Activated CD4-positive, alpha-beta T cell treated with anti-CD3 and anti-CD28 coated beads, Interleukin-2, amount 50 U/mL, for 16 hours (primary cell): ENCODE measurements at places on chromosomes 3 and 15.

GRCh38 chr3:105798381-105798934 is 70.4 kb downstream of the CBLB start:
- peak; percentile 27 for DNase-seq

- DNase-seq, result no peak
Observed at GRCh38 chr3:86995537-86995936, 4.6 kb upstream of the VGLL3 start.

- DNase-seq, result no peak
Observed at GRCh38 chr15:78605201-78605600, 15.6 kb downstream of the CHRNA3 start.

- no peak for DNase-seq
Observed at GRCh38 chr3:158743664-158744566, 11.7 kb upstream of the RARRES1 start.

GRCh38 chr3:114829783-114830182 is 317.3 kb downstream of the ZBTB20 start:
- DNase-seq, result no peak

DNA sequence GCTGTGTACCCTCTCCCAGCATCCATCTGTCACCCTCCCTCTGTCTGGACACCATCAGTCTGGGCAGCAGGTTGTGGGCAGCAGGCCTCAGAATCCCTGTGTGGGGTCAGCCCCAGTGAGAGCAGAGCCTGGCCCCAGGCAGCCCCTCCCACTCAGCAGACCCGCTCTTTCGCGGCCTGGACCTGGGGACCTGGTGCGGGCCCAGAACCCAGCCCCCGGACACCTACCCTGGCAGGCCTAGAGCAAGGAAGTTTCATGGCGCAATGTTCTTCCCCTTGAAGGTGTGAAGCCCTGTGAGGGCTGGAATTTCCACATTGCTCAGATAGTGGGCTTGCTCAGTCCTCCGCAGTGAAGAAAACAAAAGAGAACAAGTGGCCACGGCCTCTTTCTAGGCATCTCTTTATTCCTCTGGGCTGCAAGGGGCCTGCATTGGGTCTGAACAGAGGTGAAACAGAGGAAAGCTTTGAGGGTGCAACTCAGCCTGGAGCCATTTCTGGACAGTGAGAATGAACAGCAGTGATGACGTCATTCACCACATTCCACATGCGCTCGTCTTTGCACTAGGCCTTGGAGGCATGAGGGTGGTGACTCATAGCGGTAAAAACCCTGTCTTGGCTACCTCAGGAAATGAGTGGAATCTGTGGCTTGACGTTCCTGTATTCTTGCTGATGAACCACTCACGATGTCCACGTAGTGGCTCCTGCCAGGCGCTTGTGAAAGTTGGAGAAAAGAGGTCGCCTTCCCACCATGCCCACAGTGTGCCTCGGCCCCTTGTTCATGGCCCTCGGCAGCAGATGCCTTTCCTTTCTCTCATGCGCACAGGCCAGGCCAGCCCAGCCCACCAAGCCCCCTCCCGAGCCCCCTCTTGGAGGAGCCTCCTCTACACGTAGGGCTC is 66.1 kb downstream of the SLC30A4 start:
- DNase-seq, result peak; percentile 91

GRCh38 chr3:126679318-126679751 is 24.4 kb upstream of the TXNRD3 start:
- peak; percentile 78 for DNase-seq

GRCh38 chr3:143241481-143241951 is 121.9 kb downstream of the CHST2 start:
- DNase-seq, result no peak

GRCh38 chr15:62483814-62484213 is 318.7 kb upstream of the C2CD4B start:
- DNase-seq, result no peak

DNA sequence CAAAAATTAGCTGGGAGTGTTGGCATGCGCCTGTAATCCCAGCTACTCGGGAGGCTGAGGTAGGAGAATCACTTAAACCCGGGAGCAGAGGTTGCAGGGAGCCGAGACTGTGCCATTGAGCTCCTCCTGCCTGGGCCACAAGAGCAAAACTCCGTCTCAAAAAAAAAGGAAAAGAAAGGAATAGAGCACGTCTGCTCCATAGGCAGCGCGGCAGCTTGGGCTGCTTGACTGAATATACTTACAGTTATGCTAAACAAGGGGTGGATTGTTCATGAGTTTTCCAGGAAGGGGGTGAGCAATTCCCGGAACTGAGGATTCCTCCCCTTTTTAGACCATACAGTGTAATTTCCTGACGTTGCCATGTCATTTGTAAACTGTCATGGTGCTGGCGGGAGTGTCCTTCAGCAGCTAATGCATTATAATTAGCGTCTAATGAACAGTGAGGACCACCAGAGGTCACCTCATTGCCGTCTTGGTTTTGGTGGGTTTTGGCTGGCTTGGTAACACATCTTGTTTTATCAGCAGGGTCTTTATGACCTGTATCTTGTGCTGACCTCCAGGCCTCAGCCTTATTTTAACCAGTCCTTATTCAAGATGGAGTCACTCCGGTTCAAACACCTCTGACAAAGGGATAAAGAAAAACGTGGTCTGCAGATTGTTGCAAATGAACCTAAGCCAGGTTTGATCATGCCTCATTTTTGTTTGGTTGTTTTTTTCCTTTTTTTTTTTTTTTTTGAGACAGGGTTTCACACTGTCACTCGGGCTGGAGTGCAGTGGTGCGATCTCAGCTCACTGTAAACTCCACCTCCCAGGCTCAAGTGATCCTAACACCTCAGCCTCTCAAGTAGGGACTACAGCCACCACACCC is 24.9 kb upstream of the SENP5 start:
- DNase-seq, result peak; percentile 25

DNA sequence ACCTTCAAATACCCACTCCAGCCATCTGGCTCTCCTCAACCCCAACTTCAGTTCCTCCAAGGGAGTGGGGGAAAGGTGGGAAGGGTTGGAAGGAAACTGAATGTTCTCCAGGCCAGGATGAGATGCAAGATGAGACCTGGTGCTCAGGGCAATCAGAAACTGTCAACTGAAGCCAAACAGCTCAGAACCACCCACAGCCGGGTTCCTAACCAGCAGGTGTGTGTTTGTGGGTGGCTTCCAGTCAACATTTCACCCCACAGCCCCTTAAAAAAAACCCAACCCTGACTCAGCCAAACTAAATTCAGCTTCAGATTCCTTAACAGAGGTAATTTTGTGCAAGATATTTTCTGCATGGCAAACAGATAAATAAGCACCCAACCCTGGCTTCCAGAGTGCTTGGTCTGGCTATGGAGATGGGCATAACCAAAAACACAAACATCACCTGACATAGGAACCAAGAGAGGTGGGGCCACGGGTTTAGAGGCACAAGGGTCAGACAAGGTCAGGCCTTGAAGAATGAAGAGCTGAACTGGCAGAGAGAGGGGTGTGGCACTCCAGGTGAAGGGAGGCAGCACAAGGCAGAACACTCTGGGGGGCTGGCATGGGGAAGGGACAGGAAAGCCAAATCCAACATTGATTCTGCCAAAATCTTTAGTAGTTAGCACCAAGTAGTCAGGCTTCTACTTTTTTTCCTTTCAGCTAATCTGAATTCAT is 34.7 kb downstream of the ZNF445 start:
- DNase-seq, result no peak

DNA sequence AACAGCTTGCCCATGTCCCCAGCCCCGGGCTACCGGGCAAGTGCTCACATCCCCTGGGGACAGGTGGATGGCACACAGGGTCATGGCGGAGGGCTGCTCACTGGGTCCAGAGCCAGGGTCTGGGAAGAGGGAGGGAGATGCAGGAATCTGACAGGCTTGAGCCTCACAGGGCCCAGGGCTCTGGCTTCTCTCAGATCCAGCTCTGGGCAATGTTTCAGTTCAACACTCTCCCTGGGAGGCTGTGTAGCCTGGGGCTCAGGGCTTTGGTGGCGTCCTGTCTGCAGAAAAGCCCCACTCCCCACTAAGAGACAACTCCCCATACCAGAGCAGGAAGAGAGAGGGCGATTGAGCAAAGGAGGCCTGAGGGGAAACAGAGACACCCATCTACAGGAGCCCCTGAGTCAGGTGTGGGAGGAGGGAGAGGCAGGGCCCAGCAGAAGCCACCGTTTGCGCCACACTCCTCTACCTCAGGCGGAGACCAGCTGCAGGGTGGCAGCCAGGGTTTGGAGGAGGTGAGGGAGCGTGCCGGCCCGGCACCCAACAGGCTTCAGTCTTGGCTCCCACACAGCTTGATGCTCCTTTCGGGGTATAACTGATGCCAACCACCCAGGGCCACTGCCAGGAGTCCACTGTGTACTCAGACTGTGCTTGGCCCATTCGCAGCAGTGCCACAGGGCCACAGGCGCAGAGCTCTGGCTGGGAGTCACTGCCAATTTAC is 16.8 kb upstream of the SRP14 start:
- DNase-seq, result no peak

- DNase-seq, result no peak
Observed at GRCh38 chr3:66385066-66385465, 115.8 kb downstream of the LRIG1 start.

DNA sequence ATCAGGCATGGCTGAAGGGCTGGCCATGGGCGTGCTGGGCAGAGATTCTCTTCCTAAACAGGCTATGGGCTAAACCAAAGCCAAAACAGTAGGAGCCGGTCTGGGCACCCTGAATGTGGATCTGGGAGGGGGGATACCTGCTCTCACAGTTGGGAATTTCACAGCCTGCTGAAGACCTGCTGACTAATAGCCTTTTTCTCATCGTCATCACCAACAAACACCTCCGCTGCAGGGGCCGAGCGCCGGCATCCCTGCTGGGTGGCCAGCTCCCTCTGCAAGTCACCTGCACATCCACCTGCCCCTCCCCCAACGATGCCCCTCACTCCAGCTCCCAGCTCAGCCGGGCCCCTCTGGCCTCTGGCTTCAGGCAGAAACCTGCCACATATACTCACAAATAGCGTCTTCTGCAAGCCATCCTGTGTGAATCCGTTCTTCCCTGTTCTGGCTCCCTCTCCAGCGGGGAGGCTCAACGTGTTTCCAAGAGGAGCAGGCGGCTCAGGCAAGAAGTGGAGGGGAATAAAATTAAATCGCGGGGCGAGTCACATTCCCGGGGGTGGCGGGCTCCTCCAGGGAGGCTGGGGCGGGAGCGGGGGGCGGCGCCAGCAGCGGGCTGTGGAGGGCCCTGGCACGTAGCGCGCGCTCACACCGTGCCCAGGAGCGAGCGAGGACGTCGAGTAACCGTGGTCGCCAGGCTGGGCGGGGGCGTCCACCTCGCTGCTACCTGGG is 466 bp downstream of the IQSEC1 start:
- no peak for DNase-seq

DNA sequence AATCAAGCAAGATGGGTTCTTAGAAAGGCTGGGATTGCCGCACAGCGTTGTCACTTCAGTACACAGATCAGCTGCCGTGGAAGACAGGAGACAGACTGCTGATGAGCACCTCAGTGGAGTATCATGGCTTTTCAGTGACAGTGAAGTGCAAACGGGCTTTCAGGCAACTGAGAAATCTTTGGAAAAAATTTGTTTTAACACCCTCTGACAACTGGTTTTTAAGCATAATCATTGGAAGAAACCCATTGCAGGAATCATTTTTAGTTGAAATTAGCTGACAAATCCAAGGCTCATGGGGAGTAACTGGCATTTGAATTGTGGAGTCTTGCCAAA is 418.8 kb downstream of the OTOL1 start:
- DNase-seq, result no peak
